ENCODE measurements at places on chromosomes 3 and 15. TPM values are rescaled to one million over a fixed set of nuclear protein-coding genes. Genes with fewer than 3 reads are reported as not detected.
A peak's percentile ranks its signal among the peaks of the same experiment; 100 is the strongest.

- no peak for DNase-seq
These were observed 12.2 kb downstream of the CGNL1 start for GRCh38 chr15:57388464-57388863.

Gene INSYN1
- 13.8 TPM for total RNA-seq

DNA sequence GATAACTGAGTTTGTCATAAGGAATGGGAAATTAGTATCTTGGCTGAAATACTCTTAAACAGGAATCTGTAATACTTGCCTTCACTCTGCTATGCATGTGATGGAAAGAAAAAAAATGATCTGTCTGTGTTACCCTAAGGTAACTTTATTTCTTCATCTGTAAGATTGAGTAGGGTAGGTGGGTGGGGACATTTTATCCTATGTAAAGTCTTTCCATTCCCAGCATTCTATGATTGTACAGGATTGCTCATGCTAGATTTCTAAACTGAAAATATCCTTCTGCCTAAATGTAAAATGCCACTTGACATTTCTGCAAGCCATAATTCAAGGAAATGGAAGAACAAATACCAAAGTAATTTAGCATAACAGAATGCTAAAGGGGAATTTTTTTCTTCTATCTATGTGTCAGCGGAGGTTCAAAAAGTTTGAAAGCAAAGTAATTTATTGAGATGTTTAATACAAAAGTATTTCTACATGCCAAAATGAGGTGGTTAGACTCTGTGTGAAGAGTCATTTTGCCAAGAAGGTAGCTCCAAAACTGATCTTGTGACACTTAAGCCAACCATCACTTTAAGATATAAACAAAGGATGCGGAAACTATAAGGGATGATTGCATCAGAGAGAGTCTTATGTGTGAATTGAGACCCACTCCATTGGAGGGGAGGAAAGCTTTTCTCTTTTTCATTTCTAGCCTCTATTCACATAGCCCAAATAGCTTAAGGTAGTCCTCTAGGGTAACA is 46.6 kb upstream of the SERPINI2 start:
- DNase-seq: no peak

DNA sequence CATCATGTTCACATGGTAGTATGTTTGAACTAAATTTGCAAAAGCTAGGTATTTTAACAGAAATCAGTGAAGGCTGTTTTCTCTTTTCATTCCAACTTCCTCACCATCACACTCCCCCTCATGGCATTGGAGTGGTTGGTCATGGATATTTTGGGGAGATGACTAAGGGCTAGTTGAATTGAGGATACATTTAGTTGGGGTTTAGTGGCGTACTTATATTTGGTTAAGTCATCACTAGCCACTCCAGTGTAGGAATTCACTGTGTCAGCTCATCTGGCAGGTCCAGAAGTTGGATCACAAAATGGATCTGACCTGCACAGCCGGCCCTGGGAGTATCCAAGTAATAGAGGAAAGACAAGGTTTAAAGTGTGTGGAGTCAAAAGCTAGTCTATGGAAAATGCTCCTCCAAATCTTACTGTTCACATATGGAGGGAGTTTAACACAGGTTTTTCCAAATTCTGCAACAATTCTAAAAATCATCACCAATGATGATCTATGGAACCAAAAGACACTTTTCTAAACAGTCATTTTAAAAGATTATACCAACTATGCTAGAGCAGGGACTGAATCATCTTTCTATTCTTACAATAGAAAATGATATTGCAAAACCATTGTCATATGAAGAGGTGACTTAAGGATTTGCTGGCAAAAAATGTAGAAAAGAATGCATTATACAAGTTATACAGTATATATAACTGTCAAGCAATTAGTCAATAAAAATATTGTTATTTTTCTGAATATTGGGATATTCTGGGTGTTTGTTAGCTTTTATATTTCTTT is 247.8 kb upstream of the PEX5L start:
- DNase-seq: no peak

DNA sequence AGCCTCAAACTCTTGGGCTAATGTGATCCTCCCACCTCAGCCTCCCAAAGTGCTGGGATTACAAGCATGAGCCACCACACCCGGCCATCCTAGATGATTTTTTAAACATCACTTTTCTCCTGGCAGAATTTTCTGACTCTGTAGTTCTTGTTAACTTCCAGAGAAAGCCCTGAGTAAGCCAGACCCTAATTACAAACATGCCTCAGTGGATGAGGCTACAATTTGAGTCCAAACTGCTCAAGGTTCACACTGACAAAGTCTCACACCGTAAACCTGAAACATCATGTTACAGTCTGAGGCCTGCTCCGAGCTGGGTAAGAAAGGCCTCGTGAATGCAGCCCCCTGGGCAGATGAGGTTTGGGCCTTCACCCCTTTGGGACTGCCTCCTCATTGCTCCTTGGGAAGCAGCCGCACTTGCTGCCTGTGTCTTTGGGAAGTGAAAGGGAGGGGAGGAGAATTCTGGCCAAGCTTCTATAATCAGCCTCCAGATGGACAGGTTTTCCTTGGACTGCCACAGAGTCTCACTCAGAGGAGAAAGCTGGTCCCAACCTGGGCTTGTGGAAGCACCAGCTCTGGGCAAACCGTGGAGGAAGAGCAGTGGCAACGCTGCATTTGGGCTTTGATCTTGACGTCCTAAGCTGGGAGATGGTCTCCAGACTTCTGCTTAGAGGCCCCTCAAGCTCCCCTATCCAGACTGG is 46.0 kb downstream of the CA12 start:
- no peak for DNase-seq

- no peak for DNase-seq
These were observed 6.7 kb downstream of the CMTM8 start for GRCh38 chr3:32245200-32245599.

GRCh38 chr15:69590932-69591524 is 138.4 kb downstream of the RPLP1 start:
- no peak for DNase-seq

Gene EHHADH
- 25.0 TPM for total RNA-seq

GRCh38 chr3:149419816-149420215 is 42.4 kb upstream of the TM4SF1 start:
- no peak for DNase-seq

- peak; percentile 74 for DNase-seq
These were observed 161.9 kb downstream of the FNDC3B start for GRCh38 chr3:172201136-172201869.

DNA sequence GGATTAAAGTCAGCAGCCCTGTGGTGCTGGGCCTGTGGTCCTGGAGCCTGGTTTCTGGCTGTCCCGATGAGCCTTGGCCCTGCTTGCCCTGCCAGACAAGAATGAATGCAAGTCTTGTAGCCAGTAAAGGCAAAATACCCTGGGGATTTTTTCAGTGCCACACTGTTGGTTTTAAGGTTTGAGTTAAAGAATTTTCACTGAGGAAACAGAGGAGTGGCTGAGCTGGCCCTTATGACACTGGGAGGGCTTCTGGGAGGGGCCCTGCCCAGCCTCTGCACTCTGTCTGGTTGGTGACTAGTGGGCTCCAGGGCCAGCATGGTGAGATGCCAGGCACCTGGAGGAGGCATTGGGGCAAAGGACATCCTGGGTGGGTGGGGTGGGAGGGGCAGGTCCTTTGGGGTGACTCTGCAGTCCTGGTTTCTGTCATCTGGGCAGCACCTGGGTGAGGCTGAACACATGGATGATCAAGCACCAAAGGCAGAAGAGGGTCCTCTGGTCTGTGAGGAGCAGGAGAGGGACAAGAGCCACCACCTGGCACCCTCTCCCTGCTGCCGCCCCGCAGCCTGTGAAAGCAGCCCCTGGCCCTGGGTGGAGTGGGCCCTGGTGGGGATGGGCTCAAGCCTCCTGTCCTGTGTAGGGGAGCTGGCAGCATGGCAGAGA is 12.5 kb upstream of the PLA2G4E start:
- no peak for DNase-seq

Gene PPM1L
- 79.5 TPM for total RNA-seq

DNA sequence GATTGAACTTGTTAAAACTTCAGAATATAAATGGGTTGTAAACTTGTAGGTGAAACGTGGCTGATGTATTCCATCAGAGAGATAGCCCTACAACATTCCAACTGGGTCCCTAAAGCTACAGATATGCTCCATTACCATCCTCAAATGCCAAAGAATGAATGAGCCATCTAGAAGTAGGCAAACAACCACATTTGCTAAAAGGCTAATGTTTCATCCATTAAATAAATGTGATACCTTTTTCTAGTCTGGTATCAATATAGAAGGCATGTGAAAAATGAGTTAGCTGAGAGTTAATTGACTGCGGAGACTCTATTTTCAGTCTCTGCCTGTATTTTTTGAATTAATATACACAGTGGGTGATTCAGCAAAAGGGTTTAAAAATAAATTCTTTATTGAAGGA is 203.8 kb downstream of the RBMS3 start:
- DNase-seq: no peak

DNA sequence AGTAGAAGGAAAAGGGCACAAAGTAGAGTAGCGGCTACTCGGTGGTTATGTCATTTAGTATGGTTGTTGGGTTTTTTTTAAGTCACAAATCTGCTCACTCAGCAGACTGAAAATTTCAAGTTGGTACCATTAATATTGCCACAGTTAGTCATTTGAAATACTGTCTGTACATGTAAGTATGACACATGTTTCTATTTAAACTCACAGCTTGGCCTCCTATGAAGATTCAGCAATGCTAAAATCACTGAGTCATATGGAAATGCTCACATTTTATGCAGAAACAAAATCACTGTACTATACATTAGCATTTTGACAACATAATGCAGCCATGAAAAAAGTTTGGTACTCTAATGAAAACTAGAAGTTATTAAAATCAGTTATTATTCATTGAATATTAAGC is 571.9 kb downstream of the TAFA4 start:
- no peak for DNase-seq

GRCh38 chr3:121660356-121661171 is at the start of gene HCLS1:
TSS of gene HCLS1 (minus strand) at chr3:121660903. CDS start at chr3:121658347, 2,556 bp downstream.
- DNase-seq: peak; percentile 41

DNA sequence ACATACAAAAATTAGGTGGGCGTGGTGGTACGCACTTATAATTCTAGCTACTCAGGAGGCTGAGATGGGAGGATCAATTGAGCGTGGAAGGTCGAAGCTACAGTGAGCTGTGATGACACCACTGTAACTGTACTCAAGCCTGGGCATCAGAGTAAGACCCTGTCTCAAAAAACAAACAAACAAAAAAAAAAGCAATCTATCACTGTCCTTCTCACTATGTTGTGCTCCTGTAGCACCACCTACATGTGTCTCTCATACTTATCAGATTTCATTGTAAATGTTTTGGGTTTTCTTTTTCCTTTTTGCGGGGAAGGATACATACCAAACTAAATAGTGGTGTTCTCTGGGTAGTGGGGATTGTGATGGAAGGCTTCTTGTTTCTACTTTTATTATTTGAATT is 14.8 kb downstream of the FANCD2 start:
- no peak for DNase-seq

- DNase-seq: no peak
These were observed 44.3 kb downstream of the CD200R1L start for GRCh38 chr3:112802338-112802737.

- no peak for DNase-seq
These were observed 141.4 kb downstream of the ADAMTS17 start for GRCh38 chr15:100200287-100200880.

DNA sequence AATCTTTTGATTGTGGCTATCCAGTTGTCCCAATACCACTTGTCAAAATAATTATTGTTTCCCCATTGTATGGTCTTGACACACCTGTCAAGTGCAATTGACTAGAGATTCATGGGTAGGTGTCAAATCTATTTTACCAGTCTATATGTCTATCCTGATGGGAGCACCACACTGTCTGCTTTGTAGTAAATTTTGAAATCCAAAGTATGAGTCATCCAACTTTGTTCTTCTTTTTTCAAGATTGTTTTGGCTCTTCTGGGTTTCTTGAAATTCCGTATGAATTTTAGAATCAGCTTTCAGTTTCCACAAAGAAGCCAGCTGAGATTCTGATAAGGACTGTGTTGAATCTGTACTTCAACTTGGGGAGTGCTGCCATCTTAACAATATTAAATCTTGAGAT is 71.9 kb downstream of the CSNK1G1 start:
- DNase-seq: no peak

- DNase-seq: no peak
These were observed 633 bp downstream of the IGSF10 start for GRCh38 chr3:151460228-151460627.

- DNase-seq: no peak
These were observed 175.2 kb downstream of the LSAMP start for GRCh38 chr3:116270056-116270455.

DNA sequence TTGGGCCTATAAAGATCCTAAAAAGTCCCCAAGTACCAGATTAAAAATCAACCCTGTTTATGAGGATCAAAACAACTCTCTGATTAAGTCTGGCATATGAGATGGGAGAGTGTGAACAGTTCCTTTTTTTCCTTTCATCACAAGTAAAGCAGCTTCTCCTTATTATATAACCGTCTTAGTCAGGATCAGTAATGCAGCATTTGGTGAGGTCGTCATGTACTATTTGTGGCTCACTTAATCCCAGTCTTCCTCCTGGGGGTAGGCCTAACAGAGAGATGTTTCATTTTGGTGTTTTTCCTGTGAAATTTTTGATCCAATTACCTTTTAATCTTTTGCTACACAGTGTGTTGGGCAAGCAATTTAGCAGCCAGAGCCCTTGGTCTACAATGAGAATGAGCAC is 333.1 kb upstream of the KCNMB2 start:
- no peak for DNase-seq

DNA sequence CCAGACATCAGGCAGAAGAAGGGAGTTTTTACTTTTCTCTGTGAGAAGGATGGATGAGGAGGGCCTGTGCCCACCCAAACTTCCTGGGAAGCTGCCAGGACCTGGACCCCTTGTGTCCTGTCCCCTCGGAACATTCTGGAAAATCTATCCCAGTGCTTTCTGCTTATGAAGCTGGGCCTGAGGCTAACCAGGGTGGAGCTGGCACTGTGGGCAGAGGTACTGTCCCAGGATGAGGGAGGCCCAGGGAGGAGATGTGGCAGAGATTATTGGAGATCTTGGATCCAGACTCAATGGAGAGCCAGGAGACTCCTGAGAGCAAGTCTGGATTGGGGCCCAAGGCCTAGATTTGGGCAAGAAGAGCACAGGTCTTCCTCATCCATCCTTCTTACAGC is 44.4 kb downstream of the SPSB4 start:
- no peak for DNase-seq

DNA sequence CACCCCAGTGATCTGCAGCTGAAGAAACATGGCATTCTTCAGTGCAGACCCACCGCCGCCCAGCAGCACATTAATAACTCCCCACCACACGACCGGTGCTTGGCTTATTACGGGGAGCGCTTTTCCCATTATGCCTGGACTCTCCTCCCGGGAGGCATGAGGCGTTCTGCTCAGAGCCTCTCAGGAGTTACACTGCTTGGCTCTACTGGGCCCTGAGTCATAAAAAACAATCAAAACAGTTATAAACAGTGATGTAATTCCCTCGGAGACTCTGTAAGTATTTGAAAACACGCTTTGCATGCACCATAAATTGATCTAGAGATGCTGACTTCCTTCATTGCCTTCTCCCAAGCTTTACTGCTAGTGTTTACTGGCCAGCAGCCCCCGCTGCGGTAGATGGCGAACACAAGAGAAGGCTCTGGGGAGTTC is 77.1 kb upstream of the SNRPA1 start:
- DNase-seq: no peak

Gene ATP13A4
- 47.2 TPM for total RNA-seq

Gene PLIN1
- 0.89 TPM for total RNA-seq

Gene CMTM8
- 6.0 TPM for total RNA-seq
